ENCODE measurements at places on chromosomes 16 and 17.

GRCh38 chr17:66711881-66712321, 123.0 kb upstream of the CACNG5 start:
- no peak for DNase-seq

GRCh38 chr17:75652934-75653549, 13.9 kb downstream of the RECQL5 start:
- DNase-seq = no peak

GRCh38 chr16:31113121-31114120, 4.0 kb upstream of the KAT8 start:
- no peak for DNase-seq

- DNase-seq = peak; percentile 32
These were observed 80.3 kb upstream of the GOT2 start for GRCh38 chr16:58814348-58814801.

DNA sequence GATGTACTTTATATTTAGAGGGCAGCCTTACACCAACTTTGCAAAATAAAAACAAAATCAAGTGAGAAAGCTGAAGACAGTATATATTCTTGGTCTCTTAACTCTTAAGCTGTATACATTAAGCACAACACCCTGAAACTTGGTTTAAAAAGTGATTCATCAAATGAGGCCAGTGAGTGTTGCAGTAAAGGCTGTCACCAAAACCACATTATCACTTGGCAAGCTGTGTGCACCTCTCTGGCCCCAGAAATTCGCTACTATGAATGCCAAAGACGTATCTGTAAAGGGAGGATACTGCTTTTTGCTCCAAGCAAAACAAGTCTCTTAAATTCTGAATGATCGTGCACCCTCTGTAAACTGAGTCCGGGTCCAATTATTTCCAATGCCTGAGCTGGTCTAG, 163.9 kb downstream of the ZFHX3 start:
- DNase-seq = no peak

GRCh38 chr17:34475296-34475695, 104.1 kb upstream of the TMEM132E start:
- no peak for DNase-seq

- no peak for DNase-seq
These were observed 7.9 kb upstream of the RNF222 start for GRCh38 chr17:8405499-8406016.

- no peak for DNase-seq
These were observed 68.0 kb downstream of the CNTNAP4 start for GRCh38 chr16:76345163-76345661.

DNA sequence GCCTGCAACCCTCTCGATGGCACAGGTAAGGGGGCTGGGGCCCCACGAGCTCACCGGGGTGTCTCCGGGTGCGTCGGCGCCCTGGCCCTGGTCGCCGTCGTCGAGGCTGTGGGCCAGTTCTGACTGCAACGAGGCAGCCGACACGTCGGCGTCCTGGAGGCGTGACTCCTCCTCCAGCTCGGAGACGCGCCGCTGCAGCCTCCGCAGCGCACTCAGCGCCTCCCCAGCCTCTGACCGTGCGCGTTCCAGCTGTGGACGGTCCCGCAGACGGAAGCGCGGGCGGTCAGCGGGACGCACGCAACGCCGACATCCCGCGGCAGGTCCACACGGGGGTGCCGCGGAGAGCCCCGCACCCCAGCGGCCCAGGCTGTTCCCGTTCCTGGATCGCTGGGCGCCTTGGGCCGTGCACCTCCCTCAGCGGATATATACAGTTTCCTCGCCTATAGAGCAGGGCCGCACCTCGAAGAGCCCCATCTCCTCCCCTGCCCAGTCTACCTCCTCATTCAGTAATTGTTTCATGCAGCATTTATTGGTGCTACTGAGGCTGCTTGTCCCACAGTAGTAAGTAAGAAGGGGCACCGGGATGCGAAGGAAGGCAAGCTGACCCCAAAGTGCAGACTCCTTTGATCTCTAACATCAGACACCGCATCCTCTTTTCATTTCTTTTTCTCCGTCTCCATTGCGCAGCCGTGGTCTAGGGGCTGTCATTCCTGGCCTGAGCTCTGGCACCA, 5.8 kb downstream of the THOC6 start:
- peak; percentile 57 for DNase-seq

DNA sequence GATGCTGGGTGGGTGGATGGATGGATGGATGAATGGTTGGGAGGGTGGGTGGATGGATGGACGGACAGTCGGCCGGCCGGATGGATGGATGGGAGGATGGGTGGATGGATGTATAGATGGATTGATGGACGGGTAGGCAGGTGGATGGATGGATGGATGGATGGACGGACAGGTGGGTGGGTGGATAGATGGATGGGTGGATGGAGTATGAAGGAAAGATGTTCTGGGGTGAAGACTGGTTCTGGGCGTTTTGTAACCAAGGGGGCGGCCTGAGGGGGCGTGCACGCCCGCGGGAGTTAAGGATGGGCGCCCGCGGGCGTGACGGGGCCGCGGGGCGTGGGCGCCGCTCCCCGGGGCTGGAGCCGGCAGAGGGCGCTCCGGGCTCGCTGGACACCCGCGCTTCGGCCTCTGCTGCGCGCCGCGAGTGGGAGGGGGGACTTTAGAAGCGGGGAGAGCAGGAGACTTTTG, at the start of gene NECAB2:
NECAB2 (plus strand) TSS at position 407 of the 468 bp plus-strand sequence. CDS start 405 bp downstream, outside the sequence.
- DNase-seq = no peak
